Heart left ventricle (tissue), 16 donors: ENCODE measurements at places on chromosomes 2 and 18. TPM values are rescaled to one million over a fixed set of nuclear protein-coding genes. Genes with fewer than 3 reads are reported as not detected.

GRCh38 chr2:84498150-84498799 lies 18.0 kb upstream of the DNAH6 start:
- DNase-seq = no peak

GRCh38 chr2:226117510-226118065 lies 682.0 kb downstream of the IRS1 start:
- DNase-seq = no peak

GRCh38 chr2:135037831-135038230 lies 9.4 kb downstream of the MAP3K19 start:
- no peak for DNase-seq

The DGUOK gene
- 22.6 TPM for total RNA-seq

The DNER gene
- 0.21 TPM for total RNA-seq

The ST8SIA5 gene
- 10.8 TPM for total RNA-seq

The DLGAP1 gene
- total RNA-seq = 0.12 TPM

The NDC80 gene
- total RNA-seq = 0.32 TPM

The L3MBTL4 gene
- total RNA-seq = 2.3 TPM
